Left kidney (tissue), 8 donors: ENCODE measurements at places on chromosomes 1 and 21. TPM values are rescaled to one million over a fixed set of nuclear protein-coding genes. Genes with fewer than 3 reads are reported as not detected.

Gene TIE1
- polyA plus RNA-seq, result 47.3 TPM

Gene FAM167B
- 5.8 TPM for polyA plus RNA-seq

Gene ANGPTL7
- 0.10 TPM for polyA plus RNA-seq

Gene ASCL5
- 0.15 TPM for polyA plus RNA-seq

Gene DHRS3
- polyA plus RNA-seq, result 80.7 TPM

Gene RGS4
- polyA plus RNA-seq, result 11.0 TPM

Gene PTGFR
- 0.25 TPM for polyA plus RNA-seq

Gene OR2L3
- polyA plus RNA-seq, result not detected

Gene CYP4Z1
- polyA plus RNA-seq, result 0.52 TPM

Gene ZNF593OS
- polyA plus RNA-seq, result 1.4 TPM

Gene ACTN2
- polyA plus RNA-seq, result 0.37 TPM

Gene CAMK2N1
- 69.6 TPM for polyA plus RNA-seq

Gene LCE1C
- polyA plus RNA-seq, result not detected

Gene CELA3A
- polyA plus RNA-seq, result not detected

Gene CNR2
- polyA plus RNA-seq, result 0.08 TPM

Gene PDPN
- polyA plus RNA-seq, result 16.4 TPM

Gene LCE2B
- not detected for polyA plus RNA-seq

Gene PHLDA3
- 9.6 TPM for polyA plus RNA-seq

Gene CSF3R
- 5.2 TPM for polyA plus RNA-seq

Gene KRTAP19-3
- polyA plus RNA-seq, result not detected

Gene GRHL3
- polyA plus RNA-seq, result 4.6 TPM

Gene TESK2
- polyA plus RNA-seq, result 8.0 TPM

Gene DNTTIP2
- polyA plus RNA-seq, result 78.9 TPM

Gene CD1E
- polyA plus RNA-seq, result not detected

Gene VWA5B1
- polyA plus RNA-seq, result 2.5 TPM

Gene S1PR1
- polyA plus RNA-seq, result 15.6 TPM

Gene OR2T2
- not detected for polyA plus RNA-seq

Gene ATP1B1
- polyA plus RNA-seq, result 497 TPM

Gene LPAR3
- polyA plus RNA-seq, result 1.4 TPM

Gene KCNA2
- polyA plus RNA-seq, result 0.53 TPM

Gene NTMT2
- not detected for polyA plus RNA-seq

Gene NOC2L
- polyA plus RNA-seq, result 56.4 TPM

Gene CD1B
- polyA plus RNA-seq, result not detected

Gene SERPINC1
- polyA plus RNA-seq, result 0.28 TPM

Gene FAM229A
- 7.8 TPM for polyA plus RNA-seq

Gene PRELP
- polyA plus RNA-seq, result 1.3 TPM
